ENCODE measurements at places on chromosomes 16 and 17. TPM values are rescaled to one million over a fixed set of nuclear protein-coding genes. Genes with fewer than 3 reads are reported as not detected.

DNA sequence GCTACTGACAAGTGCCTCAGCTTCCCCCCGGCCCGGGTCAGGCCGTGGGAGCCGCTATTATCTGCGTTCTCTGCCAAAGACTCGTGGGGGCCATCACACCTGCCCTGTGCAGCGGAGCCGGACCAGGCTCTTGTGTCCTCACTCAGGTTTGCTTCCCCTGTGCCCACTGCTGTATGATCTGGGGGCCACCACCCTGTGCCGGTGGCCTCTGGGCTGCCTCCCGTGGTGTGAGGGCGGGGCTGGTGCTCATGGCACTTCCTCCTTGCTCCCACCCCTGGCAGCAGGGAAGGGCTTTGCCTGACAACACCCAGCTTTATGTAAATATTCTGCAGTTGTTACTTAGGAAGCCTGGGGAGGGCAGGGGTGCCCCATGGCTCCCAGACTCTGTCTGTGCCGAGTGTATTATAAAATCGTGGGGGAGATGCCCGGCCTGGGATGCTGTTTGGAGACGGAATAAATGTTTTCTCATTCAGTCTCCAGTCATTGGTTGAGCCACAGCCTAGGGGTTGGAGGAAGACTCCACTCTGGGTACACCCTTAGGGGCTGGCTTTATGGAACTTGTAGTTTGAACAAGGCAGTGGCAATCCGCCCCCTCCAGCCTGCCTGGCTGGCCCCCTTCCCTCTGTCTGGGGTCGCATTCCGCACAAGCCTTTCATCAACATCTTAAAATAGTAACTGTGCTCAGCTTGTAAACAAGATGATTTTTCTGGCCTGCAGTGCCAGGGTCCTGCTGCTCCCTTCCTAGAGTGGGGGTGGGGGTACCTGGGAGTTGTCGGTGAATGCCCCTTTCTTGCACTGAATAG, 4.1 kb downstream of the SYNGR2 start:
- no peak for DNase-seq
- no peak overlapping the region for H3K4me3 ChIP-seq
- H3K27ac ChIP-seq: no peak overlapping the region
- H3K36me3 ChIP-seq: no peaks in the 10 kb centered on the region
- H3K27me3 ChIP-seq: no peaks in the 10 kb centered on the region
- H3K4me1 ChIP-seq: peaks cover 14% of the 10 kb centered on the region

PLXDC1 gene
- total RNA-seq: not detected

OSGIN1 gene
- not detected for total RNA-seq

DNA sequence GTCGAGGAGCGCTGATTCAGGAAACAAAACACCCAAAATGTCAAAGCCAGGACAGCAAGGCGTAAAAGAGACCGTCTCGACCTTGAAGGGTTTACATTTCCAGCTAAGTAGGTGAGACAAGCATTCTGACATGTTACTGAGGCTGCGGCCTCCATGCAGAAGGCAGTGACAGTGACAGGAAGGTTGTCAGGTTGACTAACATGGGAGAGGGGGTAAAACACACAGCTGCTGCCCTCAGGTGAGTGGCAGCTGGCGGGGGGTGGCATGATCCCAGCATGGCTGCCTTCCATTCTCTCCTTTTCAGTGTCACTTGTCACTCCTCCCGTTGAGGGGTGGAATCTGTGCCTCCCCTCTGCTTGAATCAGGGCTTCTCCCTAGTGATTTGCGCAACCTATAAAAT, 31.9 kb upstream of the CRHR1 start:
- H3K27me3 ChIP-seq: peaks cover 4% of the 10 kb centered on the region
- H3K4me1 ChIP-seq: peaks cover 15% of the 10 kb centered on the region
- H3K4me3 ChIP-seq: no peak overlapping the region
- no peaks in the 10 kb centered on the region for H3K36me3 ChIP-seq
- DNase-seq: no peak
- H3K27ac ChIP-seq: no peak overlapping the region

GRCh38 chr17:47705536-47706530, 11.9 kb downstream of the TBKBP1 start:
- H3K36me3 ChIP-seq: peaks cover 7% of the 10 kb centered on the region
- H3K4me3 ChIP-seq: no peak overlapping the region
- no peak overlapping the region for H3K27ac ChIP-seq
- peaks cover 13% of the 10 kb centered on the region for H3K4me1 ChIP-seq
- DNase-seq: no peak
- H3K27me3 ChIP-seq: peaks cover 21% of the 10 kb centered on the region

GRCh38 chr16:82197540-82198240, 27.7 kb upstream of the MPHOSPH6 start:
- DNase-seq: no peak
- no peak overlapping the region for H3K4me3 ChIP-seq
- no peaks in the 10 kb centered on the region for H3K4me1 ChIP-seq
- H3K36me3 ChIP-seq: no peaks in the 10 kb centered on the region

Data from glutamatergic neuron (in vitro differentiated cells).